EH (cell line): ENCODE measurements at places on chromosomes 5 and 9.

GRCh38 chr9:16364347-16364746, 506.1 kb downstream of the BNC2 start:
- DNase-seq, result no peak

DNA sequence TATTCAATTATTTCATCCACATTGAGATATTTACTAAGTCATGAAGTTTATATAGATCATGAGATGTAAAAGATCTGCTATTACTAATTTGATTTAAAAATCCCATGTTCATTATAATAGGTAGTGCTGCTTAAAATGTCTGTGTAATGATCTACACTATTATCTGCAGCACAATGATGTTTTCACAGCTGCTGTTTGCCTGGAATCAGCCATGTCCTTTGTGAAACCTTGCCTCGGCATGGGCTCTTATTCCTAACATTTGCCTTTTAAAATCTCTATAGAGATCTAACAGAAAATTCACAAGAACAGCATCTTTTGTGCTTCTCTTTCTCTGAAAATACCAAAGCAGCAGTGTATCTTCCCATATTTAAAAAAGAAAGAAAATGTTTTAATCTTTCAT, 444.6 kb downstream of the PTPRD start:
- no peak for DNase-seq

- peak; percentile 74 for DNase-seq
Observed at GRCh38 chr9:34463098-34463900, 4.7 kb downstream of the DNAI1 start.

DNA sequence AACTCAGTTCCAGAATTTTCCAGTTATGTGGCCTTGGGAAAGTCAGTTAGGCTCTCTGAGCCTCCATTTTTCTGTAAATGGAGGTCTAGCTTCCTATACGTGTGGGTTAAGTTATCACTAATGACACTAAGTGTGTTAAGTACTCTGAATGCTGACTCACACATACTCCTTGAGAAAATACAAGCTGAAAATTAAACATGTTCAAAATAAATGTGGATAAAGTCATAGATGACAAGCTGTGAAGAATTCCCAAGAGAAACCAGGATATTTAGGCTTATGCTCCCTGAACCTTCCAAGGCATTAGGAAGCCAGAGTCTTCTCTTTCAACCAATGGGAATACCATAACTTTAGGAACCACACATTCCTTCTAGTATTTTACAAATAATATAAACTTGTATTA, 58.1 kb downstream of the ABCA1 start:
- DNase-seq, result peak; percentile 58

DNA sequence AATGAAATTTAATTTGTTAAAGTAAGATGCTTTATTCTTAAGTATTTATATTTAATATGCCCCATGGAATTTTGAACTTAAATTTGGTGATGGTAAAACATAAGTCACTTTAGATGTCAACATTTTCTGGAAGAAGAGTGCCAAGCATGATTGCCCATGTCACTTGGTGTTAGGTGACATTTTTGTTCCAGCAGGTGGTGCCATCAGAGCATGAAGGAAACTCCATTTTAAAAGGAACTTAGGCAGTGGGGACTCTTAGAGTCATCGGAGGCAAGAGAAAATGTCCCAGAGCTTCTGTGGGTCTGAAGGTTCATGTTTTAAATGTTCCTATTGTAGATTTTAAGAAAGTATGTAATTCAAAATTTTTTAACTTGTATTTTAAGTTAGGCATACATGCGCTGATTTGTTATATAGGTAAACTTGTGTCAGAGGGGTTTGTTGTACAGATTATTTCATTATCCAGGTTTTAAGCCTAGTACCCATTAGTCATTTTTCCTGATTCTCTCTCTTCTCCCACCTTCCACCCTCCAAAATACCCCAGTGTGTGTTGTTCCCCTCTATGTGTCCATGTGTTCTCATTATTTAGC, 789.3 kb downstream of the SEMA5A start:
- DNase-seq, result peak; percentile 72
